ENCODE measurements at places on chromosomes 16 and 17. TPM values are rescaled to one million over a fixed set of nuclear protein-coding genes. Genes with fewer than 3 reads are reported as not detected.

GRCh38 chr17:28865946-28866752 lies 11.3 kb downstream of the ERAL1 start:
- no peaks in the 10 kb centered on the region for H3K4me1 ChIP-seq
- H3K27ac ChIP-seq, result no peak overlapping the region
- H3K36me3 ChIP-seq, result no peaks in the 10 kb centered on the region
- H3K4me3 ChIP-seq, result no peak overlapping the region
- H3K27me3 ChIP-seq, result no peaks in the 10 kb centered on the region

DNA sequence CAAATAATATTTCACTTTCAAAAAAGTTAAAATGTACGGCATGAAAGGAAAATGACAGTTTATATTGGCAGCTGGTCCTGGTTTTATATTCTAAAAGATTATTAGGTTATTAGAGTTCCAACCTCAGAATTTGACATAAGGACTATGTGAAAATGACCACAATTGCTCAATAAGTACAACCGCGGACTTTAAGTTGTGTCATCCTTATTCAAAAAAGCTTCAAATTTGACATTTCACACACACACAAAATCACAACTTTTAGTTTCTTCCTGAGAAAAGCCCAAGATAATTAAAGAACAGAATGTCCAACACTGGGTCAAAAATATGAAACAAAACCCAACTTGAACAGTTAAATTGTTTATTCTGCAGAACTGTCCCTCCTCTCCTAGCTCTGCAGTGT lies 133.2 kb upstream of the AXIN2 start:
- no peak overlapping the region for H3K4me3 ChIP-seq
- no peaks in the 10 kb centered on the region for H3K27me3 ChIP-seq
- no peaks in the 10 kb centered on the region for H3K4me1 ChIP-seq
- DNase-seq, result no peak

DNA sequence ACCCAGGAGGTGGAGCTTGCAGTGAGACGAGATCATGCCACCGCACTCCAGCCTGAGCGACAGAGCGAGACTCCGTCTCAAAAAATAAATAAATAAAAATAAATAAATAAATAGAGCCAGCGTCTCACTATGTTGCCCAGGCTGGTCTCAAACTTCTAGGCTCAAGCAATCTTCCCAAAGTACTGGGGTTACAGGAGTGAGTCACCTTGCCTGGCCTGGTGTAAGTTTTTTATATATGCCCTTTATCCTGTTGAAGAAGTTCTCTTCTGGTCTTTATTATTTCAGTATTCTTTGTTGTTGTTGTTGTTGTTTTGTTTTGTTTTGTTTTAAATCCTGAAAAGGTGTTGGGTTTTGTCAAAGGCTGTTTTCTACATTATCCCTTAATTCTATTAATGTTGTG lies 30.1 kb upstream of the ABCC1 start:
- H3K36me3 ChIP-seq, result no peaks in the 10 kb centered on the region
- H3K27me3 ChIP-seq, result no peaks in the 10 kb centered on the region
- no peak overlapping the region for H3K4me3 ChIP-seq
- DNase-seq, result no peak
- H3K4me1 ChIP-seq, result no peaks in the 10 kb centered on the region

GRCh38 chr16:55943267-55943666 lies 68.1 kb upstream of the CES5A start:
- no peak for DNase-seq
- H3K27ac ChIP-seq, result no peak overlapping the region
- H3K4me3 ChIP-seq, result no peak overlapping the region
- H3K36me3 ChIP-seq, result no peaks in the 10 kb centered on the region

DNA sequence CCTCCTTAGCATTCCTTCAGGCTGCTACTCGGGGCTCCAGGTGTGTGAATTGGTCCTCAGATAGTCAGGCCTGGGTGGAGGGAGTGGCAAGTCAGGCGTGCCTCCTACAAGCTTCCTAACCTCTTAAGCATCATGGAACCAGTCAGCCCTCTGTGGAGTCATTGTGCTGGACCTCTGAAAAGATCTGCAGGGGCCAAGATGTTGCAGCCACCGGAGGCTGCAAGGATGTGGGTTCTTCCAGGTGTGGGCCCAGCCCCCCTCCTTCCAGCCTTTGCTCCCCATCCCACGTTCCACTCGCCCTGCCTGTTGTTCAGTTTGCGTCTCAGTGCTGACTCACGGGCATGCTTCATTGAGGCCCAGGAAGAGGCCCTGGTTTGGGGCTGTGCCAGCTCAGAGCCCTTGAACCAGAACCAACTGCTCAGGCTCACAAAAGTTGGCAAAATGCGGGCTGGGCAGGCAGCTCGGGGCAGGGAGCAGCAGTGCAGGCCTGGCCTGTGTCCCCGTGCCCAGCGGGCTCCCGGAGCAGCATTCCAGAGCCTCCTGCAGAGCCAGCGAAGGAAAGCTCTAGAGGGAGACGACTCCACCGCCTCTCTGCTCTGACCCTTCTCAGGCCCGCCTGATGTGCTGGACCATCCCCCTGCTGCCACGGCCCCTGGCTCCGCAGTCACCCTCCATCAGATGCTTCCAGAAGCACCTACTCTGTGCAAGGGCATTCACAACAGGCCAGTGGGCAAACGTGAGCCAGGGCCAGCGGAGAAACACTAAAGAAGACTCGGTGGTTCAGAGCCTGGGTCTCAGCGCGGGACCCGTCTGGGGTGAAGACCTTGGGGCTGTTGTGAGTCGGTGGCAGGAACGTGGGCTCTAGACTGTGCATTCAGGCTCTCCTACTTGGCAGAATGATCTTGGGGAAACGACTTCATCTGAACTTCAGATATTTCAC lies 7.5 kb downstream of the LDHD start:
- H3K4me3 ChIP-seq, result no peak overlapping the region
- H3K27me3 ChIP-seq, result no peaks in the 10 kb centered on the region
- H3K27ac ChIP-seq, result no peak overlapping the region
- peaks cover 3% of the 10 kb centered on the region for H3K4me1 ChIP-seq
- no peaks in the 10 kb centered on the region for H3K36me3 ChIP-seq

DNA sequence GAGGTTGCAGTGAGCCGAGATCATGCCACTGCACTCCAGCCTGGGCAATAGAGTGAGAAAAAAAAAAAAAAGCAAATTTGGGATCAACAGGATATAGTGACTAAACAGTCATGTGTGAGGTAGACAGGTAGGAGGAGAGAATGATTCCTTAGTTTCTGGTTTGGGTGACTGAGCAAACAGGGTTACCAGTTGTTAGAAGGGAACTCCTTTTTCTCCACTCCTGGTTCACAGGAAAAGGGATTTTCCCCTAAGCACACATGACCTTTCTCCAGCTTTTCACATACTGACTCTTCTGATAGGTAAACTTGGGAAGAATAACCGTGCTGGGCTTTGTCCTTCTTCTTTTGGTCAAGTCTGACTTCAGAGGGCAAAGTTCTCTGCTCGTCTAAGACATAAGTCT lies 17.3 kb upstream of the WSCD1 start:
- DNase-seq, result no peak
- no peaks in the 10 kb centered on the region for H3K27me3 ChIP-seq
- H3K27ac ChIP-seq, result no peak overlapping the region
- H3K36me3 ChIP-seq, result no peaks in the 10 kb centered on the region

DNA sequence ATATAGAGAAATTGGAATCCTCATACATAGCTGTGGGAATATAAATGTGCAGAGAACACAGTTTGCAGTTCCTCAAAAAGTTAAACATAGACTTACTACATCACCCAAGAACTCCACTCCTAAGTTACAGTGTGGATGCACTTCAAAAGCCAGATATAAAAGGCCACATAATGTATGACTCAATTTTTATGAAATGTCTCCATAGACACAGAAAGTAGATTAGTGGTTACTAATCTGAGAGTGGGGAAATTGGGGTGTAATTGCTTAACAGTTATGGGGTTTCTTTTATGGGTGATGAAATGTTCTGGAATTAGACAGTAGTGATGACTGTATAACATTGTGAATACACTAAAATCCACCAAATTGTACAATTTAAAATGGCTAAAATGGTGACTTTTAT lies 60.9 kb downstream of the CACNG1 start:
- no peaks in the 10 kb centered on the region for H3K4me1 ChIP-seq
- no peak for DNase-seq
- peaks cover 14% of the 10 kb centered on the region for H3K36me3 ChIP-seq
- H3K27ac ChIP-seq, result no peak overlapping the region
- H3K4me3 ChIP-seq, result no peak overlapping the region

GRCh38 chr16:89171216-89172170 lies at the start of gene CDH15:
CDH15 (plus strand) TSS chr16:89171748; CDS start chr16:89171832, 84 bp downstream.
- peak; percentile 92 for DNase-seq
- H3K36me3 ChIP-seq, result no peaks in the 10 kb centered on the region
- no peaks in the 10 kb centered on the region for H3K27me3 ChIP-seq
- no peak within 1 kb of the TSS for H3K27ac ChIP-seq

GRCh38 chr17:68749349-68750207 lies 148.4 kb upstream of the FAM20A start:
- no peak overlapping the region for H3K27ac ChIP-seq
- no peak for DNase-seq
- H3K27me3 ChIP-seq, result no peaks in the 10 kb centered on the region
- H3K4me1 ChIP-seq, result no peaks in the 10 kb centered on the region
- no peak overlapping the region for H3K4me3 ChIP-seq
- no peaks in the 10 kb centered on the region for H3K36me3 ChIP-seq

DNA sequence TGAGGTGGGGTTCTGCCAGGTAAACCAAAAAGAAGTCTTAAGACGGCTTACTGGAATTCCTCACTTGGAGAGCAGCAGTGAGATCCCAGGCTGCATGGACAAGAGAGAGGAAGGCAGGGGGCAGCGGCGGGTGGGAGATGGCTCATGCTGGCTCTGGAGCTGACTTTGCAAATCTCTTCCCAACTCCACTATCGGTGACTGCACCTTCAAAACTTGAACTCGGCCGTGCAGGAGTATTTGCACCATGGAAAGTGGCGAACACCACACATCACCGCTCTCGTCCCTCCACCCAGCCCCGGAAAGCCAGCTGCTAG lies 16.7 kb downstream of the CA5A start:
- DNase-seq, result no peak
- H3K4me3 ChIP-seq, result no peak overlapping the region
- no peak overlapping the region for H3K27ac ChIP-seq

- DNase-seq, result no peak
- no peaks in the 10 kb centered on the region for H3K36me3 ChIP-seq
- H3K27ac ChIP-seq, result no peak overlapping the region
These were observed 15.3 kb upstream of the GNA13 start for GRCh38 chr17:65071861-65072260.

DNA sequence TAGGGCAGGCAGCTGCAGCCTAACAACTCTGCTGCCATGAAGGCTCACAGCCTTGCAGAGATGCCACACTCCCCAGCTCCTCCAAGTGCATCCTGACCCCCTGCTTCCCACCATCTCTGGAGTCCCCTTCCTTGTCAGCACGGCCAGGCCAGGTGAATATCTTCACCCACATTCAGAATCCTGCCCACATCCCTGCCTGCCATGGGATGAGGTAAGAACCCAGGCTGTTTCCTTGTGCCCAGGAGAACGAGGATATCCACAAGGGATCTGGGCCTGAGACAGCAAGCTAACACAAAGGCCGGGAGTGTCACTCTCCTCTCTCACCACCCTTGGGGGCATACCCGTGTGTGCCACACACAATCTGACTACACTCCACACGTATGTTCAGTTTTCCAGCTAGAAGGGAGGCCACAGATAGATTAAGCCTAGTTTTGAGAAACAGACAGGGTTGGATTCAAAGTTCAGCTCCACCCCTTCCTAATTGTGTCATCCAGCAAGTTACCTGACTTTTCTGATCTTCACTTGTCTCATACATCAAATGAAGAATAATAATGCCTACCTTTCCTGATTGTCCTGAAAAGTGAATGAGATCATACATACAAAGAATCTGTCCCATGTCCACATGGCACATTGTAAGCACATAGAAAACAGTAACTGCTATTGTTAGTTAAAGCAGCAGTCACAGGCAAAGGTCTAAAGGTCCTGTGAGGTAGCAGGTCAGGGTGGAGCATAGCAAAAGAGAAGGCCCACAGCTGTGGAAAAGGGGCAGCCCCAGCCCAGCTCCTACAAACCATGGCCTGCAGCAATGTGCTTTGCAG lies 17.4 kb upstream of the SUPT4H1 start:
- no peaks in the 10 kb centered on the region for H3K36me3 ChIP-seq
- H3K4me1 ChIP-seq, result no peaks in the 10 kb centered on the region
- H3K27ac ChIP-seq, result no peak overlapping the region
- DNase-seq, result no peak

DNA sequence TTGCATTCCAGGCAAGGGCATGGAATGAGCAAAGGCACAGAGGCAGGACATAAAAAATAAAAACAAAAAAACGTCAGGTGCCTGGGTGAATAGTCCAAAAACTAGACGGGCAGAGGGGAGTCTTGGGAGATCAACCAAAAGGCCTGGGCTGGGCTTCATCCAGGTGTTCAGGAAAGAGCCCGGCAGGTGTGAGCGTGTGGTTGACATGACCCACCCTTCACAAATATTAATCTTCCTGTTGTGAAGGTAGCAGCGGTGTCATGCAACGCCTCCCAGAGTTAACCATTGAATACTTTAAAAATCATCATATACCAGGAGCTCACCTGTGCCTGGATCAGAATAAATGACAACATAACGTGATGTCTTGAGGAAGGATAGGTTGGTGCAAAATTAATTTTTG lies 90.6 kb downstream of the USP22 start:
- no peaks in the 10 kb centered on the region for H3K4me1 ChIP-seq
- no peak for DNase-seq
- no peak overlapping the region for H3K4me3 ChIP-seq
- no peak overlapping the region for H3K27ac ChIP-seq
- no peaks in the 10 kb centered on the region for H3K27me3 ChIP-seq

DNA sequence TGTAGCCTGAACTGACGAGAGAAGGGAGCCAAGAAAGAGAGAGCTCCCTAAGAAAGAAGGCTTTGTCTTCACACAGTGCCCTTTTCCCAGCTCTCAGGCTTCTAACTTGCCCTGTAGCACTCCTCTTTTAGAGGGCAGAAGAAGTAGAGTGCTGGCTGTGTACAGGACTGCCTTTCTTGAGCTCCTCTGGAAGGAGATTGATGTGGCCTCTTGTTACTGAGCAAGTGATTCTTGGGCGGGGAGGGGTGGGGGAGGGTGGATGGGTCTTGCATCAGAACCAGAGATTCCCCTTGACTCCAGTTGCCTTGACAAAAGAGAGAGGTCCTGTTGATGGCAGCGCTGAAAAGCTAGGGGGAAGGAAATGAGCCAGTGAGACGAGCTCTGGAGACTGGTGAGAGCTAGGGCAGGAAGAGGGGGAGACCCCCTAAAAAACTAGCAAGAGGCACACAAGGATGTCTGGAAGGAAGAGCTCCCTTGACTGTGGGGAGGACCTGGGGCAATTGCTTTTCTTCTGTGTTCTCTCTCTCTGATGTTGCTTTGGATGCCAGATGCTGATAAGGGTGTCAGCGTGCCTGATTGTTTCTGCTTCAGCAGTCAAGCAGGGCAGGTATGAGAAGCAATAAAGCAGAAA lies 18.4 kb downstream of the GPR179 start:
- DNase-seq, result no peak
- H3K27me3 ChIP-seq, result no peaks in the 10 kb centered on the region
- peaks cover 3% of the 10 kb centered on the region for H3K36me3 ChIP-seq

- no peak overlapping the region for H3K27ac ChIP-seq
- H3K27me3 ChIP-seq, result no peaks in the 10 kb centered on the region
- H3K4me1 ChIP-seq, result no peaks in the 10 kb centered on the region
- H3K4me3 ChIP-seq, result no peak overlapping the region
- no peaks in the 10 kb centered on the region for H3K36me3 ChIP-seq
These were observed 17.7 kb downstream of the KRT9 start for GRCh38 chr17:41553987-41554680.

Gene KCNH4
- total RNA-seq, result 0.32 TPM

Gene NTN1
- total RNA-seq, result 56.5 TPM

Gene C16orf54
- total RNA-seq, result 3.1 TPM

Gene CHRNB1
- total RNA-seq, result 8.8 TPM

Gene HEXIM1
- total RNA-seq, result 48.7 TPM

Gene CRHR1
- total RNA-seq, result not detected

Gene ACSF2
- total RNA-seq, result 35.8 TPM

Gene CFAP52
- total RNA-seq, result 0.39 TPM

Gene IKZF3
- 2.8 TPM for total RNA-seq

Gene HCRT
- total RNA-seq, result not detected

Gene ACSM3
- 1.1 TPM for total RNA-seq

Data from aorta (tissue), 5 donors.